ENCODE measurements at places on chromosomes 5 and 9. TPM values are rescaled to one million over a fixed set of nuclear protein-coding genes. Genes with fewer than 3 reads are reported as not detected.

GRCh38 chr9:12414514-12414913, 278.7 kb upstream of the TYRP1 start:
- no peak for DNase-seq

The SWI5 gene
- total RNA-seq, result 16.0 TPM

DNA sequence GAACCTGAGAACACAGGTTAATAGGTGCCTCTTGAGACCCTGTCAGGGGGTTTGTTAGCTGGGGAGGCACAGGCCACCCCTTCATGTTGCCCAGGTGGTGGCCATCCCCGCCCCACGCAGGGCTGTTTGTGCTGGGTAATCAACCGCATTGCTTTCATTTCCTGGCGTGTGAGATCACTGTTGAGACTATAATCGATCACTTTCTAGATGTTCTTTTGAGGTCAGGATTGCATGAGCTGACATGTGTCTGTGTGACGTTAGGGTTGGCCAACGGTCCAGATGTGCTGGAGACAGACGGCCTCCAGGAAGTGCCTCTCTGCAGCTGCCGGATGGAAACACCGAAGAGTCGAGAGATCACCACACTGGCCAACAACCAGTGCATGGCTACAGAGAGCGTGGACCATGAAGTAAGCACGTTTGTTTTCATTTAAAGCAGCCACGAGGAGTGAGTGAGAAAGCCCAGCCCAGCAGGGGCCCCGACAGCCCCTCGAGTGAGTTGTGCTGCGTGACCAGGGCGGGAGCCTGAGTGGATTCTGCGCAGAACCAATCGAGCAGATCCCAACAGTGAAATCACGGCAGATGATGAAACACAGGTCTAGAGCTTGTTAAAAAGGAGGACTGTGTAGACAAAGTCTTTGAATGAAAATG, 115.0 kb upstream of the CACNA1B start:
- no peak for DNase-seq

GRCh38 chr9:130549093-130549735, 30.2 kb upstream of the FUBP3 start:
- DNase-seq, result no peak

DNA sequence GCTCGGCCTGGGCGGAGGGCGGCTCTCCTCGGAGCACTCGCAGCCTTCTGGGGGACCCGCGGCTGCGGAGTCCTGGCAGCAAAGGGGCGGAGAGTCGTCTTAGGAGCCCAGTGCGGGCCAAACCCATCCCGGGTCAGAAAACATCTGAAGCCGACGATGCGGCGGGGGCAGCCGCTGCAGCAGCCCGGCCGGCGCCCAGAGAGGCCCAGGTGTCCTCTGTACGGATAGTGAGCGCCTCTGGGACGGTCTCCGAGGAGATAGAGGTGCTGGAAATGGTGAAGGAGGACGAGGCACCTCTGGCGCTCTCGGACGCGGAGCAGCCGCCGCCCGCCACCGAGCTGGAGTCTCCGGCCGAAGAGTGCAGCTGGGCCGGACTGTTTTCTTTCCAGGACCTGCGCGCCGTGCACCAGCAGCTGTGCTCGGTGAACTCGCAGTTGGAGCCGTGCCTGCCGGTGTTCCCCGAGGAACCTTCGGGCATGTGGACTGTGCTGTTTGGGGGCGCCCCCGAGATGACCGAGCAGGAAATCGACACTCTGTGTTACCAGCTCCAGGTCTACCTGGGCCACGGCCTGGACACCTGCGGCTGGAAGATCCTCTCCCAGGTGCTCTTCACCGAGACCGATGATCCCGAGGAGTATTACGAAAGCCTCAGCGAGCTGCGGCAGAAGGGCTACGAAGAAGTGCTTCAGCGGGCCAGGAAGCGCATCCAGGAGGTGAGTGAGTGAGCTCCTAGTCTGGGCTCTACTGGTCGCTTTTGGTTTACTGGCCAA, 1.2 kb downstream of the JMY start:
- no peak for DNase-seq
